ENCODE measurements at places on chromosomes 12 and 14.
A peak's percentile ranks its signal among the peaks of the same experiment; 100 is the strongest.

DNA sequence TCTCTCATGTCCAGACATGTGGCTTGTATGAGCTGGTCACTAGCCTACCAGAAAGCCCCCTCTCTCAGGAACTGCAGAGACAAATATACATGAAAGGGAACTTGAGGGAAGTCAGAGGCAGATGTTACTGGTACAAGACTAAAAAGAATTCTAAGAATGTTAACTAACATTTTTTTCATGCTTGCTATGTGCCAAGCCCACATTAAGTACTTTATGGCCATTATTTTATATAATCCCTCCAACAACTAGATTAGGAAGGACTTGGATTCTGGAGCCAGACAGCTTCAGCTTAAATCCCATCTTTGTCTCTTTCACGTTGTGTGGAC lies 24.6 kb downstream of the TTC9 start:
- DNase-seq, result no peak

- no peak for DNase-seq
These were observed 353.9 kb downstream of the DUSP6 start for GRCh38 chr12:88998421-88998820.

GRCh38 chr14:56150645-56151345 lies 32.6 kb downstream of the PELI2 start:
- no peak for DNase-seq

DNA sequence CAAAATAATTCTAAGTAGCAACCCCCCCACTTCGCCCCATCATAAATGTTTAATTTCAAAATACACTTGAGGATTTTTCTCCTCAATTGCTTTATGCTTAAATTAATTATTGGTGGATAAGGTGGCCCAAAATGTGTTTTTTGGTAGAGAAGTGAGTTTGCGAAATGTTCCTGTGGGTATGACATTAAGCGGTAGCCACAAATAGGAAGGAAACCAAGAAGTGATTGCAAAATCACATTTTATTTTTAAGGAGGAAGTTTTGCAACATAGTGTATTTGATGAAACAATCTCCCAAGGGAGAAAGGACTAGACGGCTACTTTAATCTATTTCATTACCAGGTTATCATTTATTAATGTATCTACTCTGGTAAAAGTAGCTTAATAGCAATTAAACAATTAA lies 25.5 kb downstream of the SLC25A3 start:
- no peak for DNase-seq

- peak; percentile 39 for DNase-seq
These were observed 281.7 kb upstream of the AMIGO2 start for GRCh38 chr12:47361389-47362021.

- DNase-seq, result no peak
These were observed 65.7 kb downstream of the EML5 start for GRCh38 chr14:88727057-88727456.

- DNase-seq, result no peak
These were observed 331 bp downstream of the NCKAP1L start for GRCh38 chr12:54497883-54498282.

GRCh38 chr12:123056053-123056452 lies 75.6 kb downstream of the ARL6IP4 start:
- no peak for DNase-seq

DNA sequence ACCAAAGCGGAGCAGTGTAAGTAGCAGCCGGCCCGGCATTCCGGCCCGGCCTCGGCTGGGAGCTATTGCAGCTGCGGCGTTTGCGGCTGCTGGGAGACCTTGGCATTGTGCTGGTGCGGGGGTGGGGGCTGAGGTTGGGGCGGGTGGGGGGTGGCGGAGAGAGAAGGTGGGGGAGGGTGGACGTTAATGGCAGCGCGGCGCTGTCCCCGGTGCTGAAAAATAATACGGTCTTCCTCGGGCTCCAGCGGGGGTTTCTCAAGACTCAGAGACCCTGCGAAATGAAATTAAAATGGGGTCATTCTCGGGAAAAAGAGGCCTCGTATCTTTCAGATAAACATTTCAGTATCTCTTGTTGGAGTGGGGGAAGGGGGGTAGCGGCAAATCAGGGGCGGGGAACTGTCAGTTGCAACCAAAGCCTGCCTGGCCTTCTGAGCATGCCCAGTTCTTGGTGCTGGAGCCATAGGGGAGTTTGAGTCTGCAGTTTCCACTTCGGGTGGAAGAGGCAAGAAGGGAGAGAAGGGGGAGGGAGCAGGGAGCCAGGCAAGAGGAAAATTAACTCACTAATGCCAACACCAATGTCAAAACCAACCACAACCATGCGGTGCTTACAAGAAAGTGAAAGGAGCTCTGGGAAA lies 414 bp downstream of the UNC79 start:
- DNase-seq, result no peak

Measured in CD4-positive, alpha-beta T cell treated with Interleukin-17A for 4 hours (primary cell).